ENCODE measurements at places on chromosomes 11 and 22. TPM values are rescaled to one million over a fixed set of nuclear protein-coding genes. Genes with fewer than 3 reads are reported as not detected.

The APOL3 gene
- total RNA-seq, result 59.1 TPM

DNA sequence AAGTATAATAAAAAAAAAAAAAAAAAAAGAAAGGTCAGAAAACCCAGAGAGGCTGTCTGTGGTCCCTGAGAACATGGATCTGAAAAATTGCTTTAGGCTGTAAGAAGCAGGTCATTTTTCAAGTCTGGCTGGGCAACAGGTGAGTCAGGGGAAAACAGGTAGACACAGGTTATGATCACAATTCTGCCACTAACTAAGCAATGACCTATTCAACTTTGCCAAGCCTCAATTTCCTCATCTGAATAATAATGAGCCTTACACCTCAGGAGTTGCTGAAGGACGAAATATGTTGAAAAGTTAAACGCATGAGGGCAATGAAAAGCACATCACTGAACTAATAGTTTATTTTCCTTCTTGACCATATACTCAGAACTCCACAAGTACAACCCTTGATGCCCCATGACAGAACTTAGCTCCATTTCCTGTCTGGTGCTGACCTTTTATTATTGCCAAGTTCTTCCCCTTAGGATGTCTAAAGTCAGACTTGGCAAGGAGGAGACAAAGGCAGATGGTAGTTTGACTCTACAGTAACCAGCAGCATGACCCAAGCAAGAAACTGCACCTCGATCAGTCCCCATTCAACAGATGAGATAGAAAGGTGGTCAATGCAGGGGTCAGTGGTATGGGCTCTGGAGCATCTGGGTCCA lies 93.6 kb downstream of the SYN3 start:
- DNase-seq, result no peak

The TBX1 gene
- 6.5 TPM for total RNA-seq

DNA sequence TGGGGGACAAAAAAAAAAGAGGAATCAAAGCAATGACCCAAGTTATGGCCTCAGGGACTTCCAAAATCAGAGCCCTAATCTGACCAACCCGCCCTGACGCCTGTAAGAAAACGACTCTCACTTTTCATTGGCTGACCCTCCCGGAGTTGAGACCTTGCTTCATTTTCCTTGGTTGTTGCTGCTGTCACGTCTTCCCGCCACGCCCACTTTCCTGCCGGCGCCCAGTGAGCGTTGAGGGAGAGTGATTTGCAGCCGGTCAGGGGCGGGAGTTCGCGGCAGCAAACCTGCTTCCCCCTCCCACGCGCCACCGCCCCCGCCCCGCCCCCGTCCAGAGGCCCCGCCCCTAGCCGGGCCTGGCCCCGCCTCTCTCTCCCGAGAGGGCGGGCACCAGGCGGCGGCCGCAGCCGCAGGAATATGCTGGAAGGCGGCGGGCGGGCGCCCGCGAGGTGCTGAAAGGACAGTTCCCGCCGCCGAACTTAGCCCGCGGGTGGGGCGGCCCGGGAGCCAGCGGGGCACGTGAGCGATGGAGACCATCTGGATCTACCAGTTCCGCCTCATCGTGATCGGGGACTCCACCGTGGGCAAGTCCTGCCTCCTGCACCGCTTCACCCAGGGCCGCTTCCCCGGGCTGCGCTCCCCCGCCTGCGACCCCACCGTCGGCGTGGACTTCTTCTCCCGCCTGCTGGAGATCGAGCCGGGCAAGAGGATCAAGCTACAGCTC lies at the start of gene RAB39A:
TSS of gene RAB39A (plus strand) at position 403 of the 721 bp plus-strand sequence. CDS start at position 524, 121 bp downstream.
- peak; percentile 74 for DNase-seq

The BET1L gene
- total RNA-seq, result 13.1 TPM

The OR2AG1 gene
- under 0.01 TPM for total RNA-seq

GRCh38 chr11:122393209-122393860 lies 262.2 kb upstream of the UBASH3B start:
- DNase-seq, result no peak

GRCh38 chr11:10320736-10321465 lies 16.0 kb downstream of the ADM start:
- DNase-seq, result no peak

DNA sequence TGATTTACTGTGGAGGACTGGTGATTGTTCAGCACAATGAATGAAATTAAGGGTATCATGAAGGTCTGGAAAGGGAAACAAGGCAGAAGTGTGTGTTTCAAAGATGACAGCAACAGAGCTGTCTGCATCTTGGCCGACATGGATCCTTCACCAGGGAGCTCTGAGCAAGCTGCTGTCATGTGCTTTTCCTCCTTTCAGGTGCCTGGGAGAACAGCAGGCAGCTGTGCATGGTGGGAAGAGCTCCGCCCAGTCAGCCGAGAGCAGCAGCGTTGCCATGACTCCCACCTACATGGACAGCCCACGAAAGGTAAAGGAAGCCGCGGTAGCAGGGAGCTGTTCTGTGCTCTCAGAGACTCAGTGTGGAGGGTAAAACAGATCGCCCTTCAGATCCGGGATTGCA lies 87.1 kb upstream of the YWHAH start:
- no peak for DNase-seq

The TH gene
- not detected for total RNA-seq

DNA sequence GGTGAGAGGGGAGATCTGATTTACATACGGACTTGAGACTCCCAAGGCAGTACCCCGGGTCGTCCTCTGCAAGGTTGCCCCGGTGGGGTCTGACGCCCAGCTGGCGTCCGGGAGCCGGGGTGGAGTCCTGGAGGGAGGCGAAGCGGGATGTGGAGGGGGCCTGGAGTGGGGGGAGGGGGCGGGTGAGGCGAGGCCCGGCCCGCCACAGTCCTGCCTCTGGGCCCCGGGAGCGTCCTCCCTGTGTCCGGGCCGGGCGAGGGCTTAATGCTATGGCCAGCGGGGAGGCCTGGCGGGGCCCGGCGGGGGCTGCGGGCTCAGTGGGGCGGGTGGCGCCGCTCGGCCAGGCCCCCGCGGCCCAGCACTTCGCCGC lies 2.4 kb upstream of the MYBPC3 start:
- no peak for DNase-seq

DNA sequence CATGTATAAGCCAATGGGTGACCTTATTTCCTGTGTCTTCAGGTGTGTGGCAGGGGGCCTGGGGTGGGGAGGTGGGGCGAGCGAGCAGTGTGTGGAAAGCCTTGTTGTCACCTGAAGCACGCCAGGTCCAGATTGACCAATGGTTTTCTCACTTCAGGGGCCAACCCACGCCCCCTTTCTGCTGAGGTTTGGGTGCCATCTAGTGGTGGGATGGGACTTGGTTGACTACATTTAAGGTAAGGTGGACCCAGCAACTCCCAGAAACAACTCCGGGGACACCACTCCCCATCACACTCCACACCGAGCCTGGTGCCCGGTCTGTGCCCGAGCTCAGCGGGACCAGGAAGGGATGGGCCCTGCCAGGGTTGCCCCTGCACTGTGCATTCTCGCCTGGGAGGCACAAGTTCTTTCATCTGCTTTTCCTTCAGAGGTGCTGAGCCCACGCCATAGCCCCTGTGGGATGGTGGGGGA lies 40.0 kb downstream of the TPCN2 start:
- DNase-seq, result peak; percentile 30

The CFAP300 gene
- not detected for total RNA-seq

GRCh38 chr22:31938296-31938695 lies 6.0 kb upstream of the YWHAH start:
- no peak for DNase-seq

- DNase-seq, result no peak
Measured at GRCh38 chr22:44554411-44554810, 56.4 kb upstream of the RTL6 start.

The PARVG gene
- total RNA-seq, result not detected

The LRRC56 gene
- total RNA-seq, result 0.46 TPM

The TRIM51 gene
- total RNA-seq, result not detected

The SLC7A4 gene
- not detected for total RNA-seq

The LRRC32 gene
- 16.1 TPM for total RNA-seq

Data from pulmonary artery endothelial cell (primary cell).